ENCODE measurements at places on chromosomes 7 and 10. TPM values are rescaled to one million over a fixed set of nuclear protein-coding genes. Genes with fewer than 3 reads are reported as not detected.

Gene UFSP1
- 4.1 TPM for polyA plus RNA-seq

Gene ZNF736
- 4.6 TPM for polyA plus RNA-seq

Gene EIF5AL1
- 21.4 TPM for polyA plus RNA-seq

Gene PTER
- polyA plus RNA-seq, result 4.9 TPM

Gene NUTM2D
- polyA plus RNA-seq, result 0.07 TPM

Gene AZGP1
- polyA plus RNA-seq, result not detected

Gene ASAH2
- polyA plus RNA-seq, result 0.92 TPM

Gene TEX36
- polyA plus RNA-seq, result not detected

Gene VWA2
- polyA plus RNA-seq, result 0.48 TPM

Gene KDM7A
- 2.3 TPM for polyA plus RNA-seq

Gene CCL24
- polyA plus RNA-seq, result not detected

Gene SPDYE8
- polyA plus RNA-seq, result 0.34 TPM

Gene ATRNL1
- 4.8 TPM for polyA plus RNA-seq

Gene NPC1L1
- 0.03 TPM for polyA plus RNA-seq

Gene AKR1D1
- not detected for polyA plus RNA-seq

Gene TMEM139
- polyA plus RNA-seq, result 1.7 TPM

Gene IGF2BP3
- polyA plus RNA-seq, result 52.0 TPM

Gene GPR26
- not detected for polyA plus RNA-seq

Gene FERD3L
- not detected for polyA plus RNA-seq

Gene CTBP2
- 138 TPM for polyA plus RNA-seq

Gene PAX4
- not detected for polyA plus RNA-seq

Gene CTNNA3
- 0.71 TPM for polyA plus RNA-seq

Gene ANKRD30A
- not detected for polyA plus RNA-seq

Gene MYL7
- 4.8 TPM for polyA plus RNA-seq

Gene ABCB1
- 0.53 TPM for polyA plus RNA-seq

Gene SPDYE2
- 0.79 TPM for polyA plus RNA-seq

Gene SFTPA2
- polyA plus RNA-seq, result not detected

Gene C10orf53
- not detected for polyA plus RNA-seq

Gene PON1
- 2.1 TPM for polyA plus RNA-seq

Gene CCZ1B
- 62.0 TPM for polyA plus RNA-seq

Gene UBE3C
- 13.6 TPM for polyA plus RNA-seq

Gene SPDYE1
- polyA plus RNA-seq, result 1.6 TPM

Gene GPNMB
- polyA plus RNA-seq, result 1.2 TPM

Gene FAM131B
- polyA plus RNA-seq, result 4.7 TPM

Gene GATA3
- 0.33 TPM for polyA plus RNA-seq

Gene ZNF425
- polyA plus RNA-seq, result 4.3 TPM

Gene EBF3
- 0.12 TPM for polyA plus RNA-seq

Gene PTPRZ1
- 167 TPM for polyA plus RNA-seq

Gene FXYD4
- not detected for polyA plus RNA-seq

Gene HOXA10
- polyA plus RNA-seq, result not detected

Gene IGFBP1
- polyA plus RNA-seq, result not detected

Gene C10orf62
- polyA plus RNA-seq, result not detected

Gene CDK5
- 27.1 TPM for polyA plus RNA-seq

Gene CPED1
- 0.47 TPM for polyA plus RNA-seq

Gene SYCE1
- polyA plus RNA-seq, result 0.53 TPM

Gene NPFFR1
- 0.05 TPM for polyA plus RNA-seq

Gene CACNB2
- 5.0 TPM for polyA plus RNA-seq

Gene ACTR3C
- 1.8 TPM for polyA plus RNA-seq

Gene NODAL
- 12.0 TPM for polyA plus RNA-seq

Gene SPAM1
- polyA plus RNA-seq, result not detected

Gene FRA10AC1
- polyA plus RNA-seq, result 34.3 TPM

Gene IDI2
- polyA plus RNA-seq, result not detected

Gene CALD1
- 842 TPM for polyA plus RNA-seq

Gene TAS2R3
- not detected for polyA plus RNA-seq

Gene BTBD16
- polyA plus RNA-seq, result not detected

All from GM23338 (cell line).